ENCODE measurements at places on chromosomes 11 and 22. TPM values are rescaled to one million over a fixed set of nuclear protein-coding genes. Genes with fewer than 3 reads are reported as not detected.

DDX10 gene
- total RNA-seq, result 9.1 TPM

NCAM1 gene
- total RNA-seq, result 15.1 TPM

LAYN gene
- 0.46 TPM for total RNA-seq

OR5B21 gene
- not detected for total RNA-seq

FJX1 gene
- total RNA-seq, result 10.8 TPM

GPHA2 gene
- total RNA-seq, result not detected
